Karpas-422 (cell line): ENCODE measurements at places on chromosomes 6 and 20. TPM values are rescaled to one million over a fixed set of nuclear protein-coding genes. Genes with fewer than 3 reads are reported as not detected.

Gene ASIP
- not detected in 2 replicates for total RNA-seq

Gene FAXC
- not detected in 2 replicates for total RNA-seq

Gene HUS1B
- 0.30 and 2.2 TPM in 2 replicates for total RNA-seq

Gene HS3ST5
- not detected in 2 replicates for total RNA-seq

Gene PMEPA1
- 1.6 and 1.9 TPM in 2 replicates for total RNA-seq

Gene OR2B6
- not detected in 2 replicates for total RNA-seq

Gene MACROD2
- total RNA-seq, result 0.04 and 0.15 TPM in 2 replicates

Gene FOXQ1
- total RNA-seq, result not detected in 2 replicates
